EL (cell line): ENCODE measurements at places on chromosomes 3 and 15.

DNA sequence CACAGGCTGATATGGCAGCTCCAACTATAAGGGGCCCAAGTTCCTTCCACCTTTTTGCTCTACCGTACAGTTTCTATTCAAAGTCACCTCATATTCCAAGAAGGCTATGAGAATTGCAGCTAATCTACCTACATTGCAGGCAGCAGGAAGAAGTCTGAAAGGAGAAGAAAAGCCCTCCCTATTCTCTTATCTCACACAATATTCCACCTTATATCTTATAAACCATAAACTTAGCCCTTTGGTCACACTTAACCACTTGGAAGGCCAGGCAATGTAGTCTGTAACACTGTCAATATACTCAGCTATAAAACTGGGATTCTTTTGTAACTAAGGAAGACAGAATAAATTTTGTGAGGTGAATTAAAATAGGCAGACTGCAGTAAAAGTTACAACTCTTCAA lies 54.9 kb downstream of the TBC1D5 start:
- no peak for DNase-seq

- no peak for DNase-seq
Measured at GRCh38 chr3:53836084-53836872, 9.9 kb downstream of the CHDH start.

DNA sequence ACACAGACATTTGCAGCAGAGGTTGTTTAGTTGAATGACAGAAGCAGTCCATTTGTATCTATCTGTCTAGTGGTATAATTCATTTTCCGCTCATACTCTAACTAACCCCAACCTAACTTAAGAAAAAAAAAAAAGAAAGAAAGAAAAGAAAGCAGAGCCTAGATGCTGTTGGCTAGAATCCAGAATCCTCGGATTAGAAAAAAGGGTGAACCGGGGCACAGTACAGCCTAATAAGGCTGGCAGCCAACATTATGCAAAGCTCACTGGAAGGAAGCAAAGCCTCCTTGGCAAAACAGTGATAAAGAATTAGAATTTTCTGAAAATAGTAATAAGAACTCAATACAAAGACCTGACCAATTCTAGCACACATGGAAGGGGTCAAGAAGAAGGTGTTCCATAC lies 640.8 kb downstream of the TUSC7 start:
- DNase-seq, result no peak

- peak; percentile 50 for DNase-seq
Measured at GRCh38 chr3:105747060-105747541, 121.7 kb downstream of the CBLB start.

GRCh38 chr15:62981071-62981470 lies 61.5 kb upstream of the TPM1 start:
- DNase-seq, result no peak

DNA sequence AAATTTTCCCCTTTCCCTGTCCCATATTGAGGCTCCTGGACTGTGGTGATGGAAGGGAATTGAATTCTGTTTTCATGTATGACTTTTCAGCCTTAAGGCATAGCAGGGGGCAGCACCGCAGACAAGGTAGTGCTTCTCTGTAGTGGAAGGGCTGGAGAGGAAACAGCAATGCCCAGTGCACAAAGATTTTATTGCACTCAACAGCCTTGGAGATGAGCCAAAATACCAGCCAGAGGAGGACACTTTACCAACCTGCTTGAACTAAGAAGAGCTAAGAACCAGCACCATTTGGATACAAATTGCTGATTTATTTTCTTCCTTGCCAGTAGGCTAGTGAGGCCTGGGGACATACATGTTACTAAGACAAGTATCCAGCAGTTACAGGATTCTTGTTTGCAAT lies 98.7 kb downstream of the KCNMB2 start:
- no peak for DNase-seq

DNA sequence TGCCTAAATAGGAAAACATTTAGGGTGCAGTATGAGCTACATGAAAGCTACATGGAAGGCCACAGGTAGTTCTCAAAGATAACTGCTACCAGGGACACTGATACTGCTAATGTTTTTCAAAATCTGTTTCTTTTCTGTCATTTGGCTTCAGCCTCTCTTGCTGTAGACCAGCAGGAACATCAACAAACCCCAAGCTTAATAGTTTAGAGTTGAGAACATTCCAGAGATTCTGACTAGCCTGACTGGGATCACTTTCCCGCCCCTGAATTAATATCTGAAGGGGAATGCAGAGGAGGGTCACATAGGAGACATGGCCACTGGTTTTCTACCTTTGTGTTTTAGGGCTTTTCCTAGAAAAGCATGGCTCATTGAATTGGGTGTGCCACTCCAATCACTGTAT lies 16.9 kb upstream of the C3orf38 start:
- DNase-seq, result no peak

DNA sequence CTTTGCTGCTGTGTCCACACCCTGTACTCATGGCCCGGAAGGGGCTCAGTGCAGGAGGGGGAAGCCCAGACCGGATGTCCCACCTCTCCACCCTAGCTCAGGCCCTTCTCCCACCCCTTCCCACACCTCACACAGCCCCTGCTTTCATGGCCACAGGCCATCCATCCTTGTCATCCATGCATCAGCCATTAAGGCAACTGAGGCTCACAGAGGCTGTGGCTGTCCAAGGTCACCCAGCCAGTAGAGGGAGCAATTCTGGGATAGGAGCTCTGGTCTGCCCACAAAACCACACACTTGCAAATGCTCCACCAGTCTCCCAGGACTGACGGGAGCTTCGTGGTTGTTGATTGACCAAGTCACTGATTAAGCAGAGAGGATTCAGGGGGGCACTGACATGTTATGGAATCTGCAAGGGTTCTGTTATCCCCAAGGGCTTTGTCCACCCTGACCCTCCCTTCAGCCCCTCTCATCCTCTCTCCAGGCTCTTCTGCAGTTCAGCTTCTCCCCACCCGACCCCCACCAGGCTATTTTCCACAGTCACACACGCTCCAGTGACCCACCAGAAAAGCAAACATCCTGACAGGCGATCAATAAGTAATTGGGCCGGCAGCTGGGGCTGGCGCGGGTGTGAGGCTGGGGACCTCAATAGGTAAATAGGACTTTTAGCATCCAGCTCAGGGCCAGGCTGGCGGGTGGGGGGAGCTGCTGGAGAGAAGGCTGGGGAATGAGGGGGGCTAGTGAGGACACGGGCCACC lies 15.1 kb downstream of the LINGO1 start:
- DNase-seq, result peak; percentile 23

- DNase-seq, result peak; percentile 55
Measured at GRCh38 chr3:195809796-195810454, 1.8 kb downstream of the MUC4 start.

DNA sequence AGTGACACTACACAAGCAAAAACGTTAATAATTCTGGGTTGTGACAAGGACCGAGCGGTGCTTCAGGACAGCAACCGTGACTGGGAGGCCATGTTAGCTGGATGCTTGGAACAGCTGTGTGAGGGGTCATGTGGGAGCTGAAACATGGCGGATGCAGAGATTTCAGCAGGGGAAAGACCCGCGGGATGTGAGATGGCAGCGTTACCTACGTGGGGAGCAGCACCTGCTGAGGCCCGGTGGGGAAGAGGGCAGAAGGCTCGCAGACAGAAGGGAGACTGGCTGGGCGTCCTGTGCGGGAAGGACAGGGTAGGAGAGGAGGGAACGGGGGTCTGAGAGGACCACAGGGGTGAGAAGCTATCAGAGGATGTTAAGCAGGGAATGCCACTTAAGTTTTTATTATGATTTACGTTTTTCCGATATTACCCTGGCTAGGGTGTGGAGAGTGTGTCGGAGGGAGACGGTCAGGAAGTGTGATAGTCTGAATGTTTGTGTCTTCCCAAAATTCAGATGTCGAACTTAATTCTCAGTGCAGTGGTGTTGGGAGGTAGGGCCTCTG lies 228.8 kb upstream of the LYSMD4 start:
- no peak for DNase-seq

DNA sequence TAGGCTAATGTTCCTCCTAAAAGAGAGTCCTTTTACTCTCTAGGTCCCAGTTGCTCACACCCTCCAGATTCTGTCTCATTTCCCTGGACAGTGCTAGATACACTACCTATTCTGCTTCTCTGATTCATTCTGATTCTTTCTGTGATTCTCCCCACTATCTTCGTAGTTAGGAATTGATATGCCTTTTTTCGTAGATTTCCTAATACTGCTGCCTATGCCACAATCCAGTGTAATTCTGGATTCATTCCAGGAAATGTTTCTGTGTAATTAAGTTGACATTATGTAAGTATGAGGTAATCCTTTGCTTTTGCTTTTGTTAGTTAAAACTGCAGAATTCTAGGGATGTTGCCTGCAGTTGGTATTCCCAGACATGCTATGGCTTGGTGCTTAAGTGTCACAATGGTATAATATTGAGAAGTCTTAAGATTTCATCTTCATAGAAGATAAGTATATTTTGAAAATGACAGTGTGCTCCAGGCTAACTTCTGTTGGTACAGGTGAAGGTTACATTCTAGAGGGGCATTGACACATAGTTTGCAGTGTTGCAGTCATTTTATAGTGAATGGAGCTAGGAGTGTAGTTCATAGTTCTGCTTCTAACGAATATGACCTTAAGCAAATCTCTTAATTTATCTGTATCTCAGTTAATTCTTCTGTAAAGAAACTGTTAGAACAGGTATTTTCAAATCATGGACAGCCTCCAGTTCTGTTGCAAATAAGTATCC lies 54.3 kb downstream of the RIOX2 start:
- peak; percentile 10 for DNase-seq

DNA sequence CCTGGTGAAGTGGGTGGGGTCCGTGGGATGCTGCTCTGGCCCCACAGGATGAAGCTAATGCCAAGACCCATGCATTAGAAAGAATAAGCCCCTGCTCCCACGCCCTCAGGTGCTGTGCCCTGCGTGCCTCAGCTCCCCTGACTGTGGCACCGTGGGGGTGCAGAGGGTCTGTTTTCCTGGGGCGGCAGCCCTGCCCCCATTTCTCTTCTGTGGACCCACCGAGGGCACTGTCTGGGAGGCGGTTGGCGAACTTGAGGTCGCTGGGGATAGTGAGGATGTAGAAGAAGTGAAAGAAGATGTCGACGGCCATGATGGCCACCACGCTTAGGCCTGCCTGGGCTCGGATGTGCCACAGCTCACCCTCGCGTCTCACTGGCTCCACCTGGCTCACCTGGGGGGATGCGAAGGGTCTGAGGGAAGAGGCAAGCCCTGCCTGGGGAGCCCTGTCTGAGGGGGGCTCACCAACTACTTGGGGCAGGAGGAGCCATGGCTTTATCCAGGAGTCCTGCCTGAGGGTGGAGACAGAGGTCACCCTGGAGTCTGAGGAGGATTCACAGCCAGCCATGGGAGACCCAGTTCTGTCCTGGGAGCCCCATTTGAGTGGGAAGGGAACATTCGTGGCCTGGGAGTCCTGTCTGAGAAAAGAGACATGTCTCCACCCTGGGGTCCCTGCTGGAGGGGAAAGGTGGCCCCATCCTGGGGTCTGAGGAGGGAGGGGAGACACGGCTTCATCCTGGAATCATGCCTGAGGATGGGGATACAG lies 5.1 kb downstream of the HHATL start:
- DNase-seq, result no peak

GRCh38 chr15:90326441-90326840 lies 25.6 kb upstream of the ZNF774 start:
- DNase-seq, result no peak

DNA sequence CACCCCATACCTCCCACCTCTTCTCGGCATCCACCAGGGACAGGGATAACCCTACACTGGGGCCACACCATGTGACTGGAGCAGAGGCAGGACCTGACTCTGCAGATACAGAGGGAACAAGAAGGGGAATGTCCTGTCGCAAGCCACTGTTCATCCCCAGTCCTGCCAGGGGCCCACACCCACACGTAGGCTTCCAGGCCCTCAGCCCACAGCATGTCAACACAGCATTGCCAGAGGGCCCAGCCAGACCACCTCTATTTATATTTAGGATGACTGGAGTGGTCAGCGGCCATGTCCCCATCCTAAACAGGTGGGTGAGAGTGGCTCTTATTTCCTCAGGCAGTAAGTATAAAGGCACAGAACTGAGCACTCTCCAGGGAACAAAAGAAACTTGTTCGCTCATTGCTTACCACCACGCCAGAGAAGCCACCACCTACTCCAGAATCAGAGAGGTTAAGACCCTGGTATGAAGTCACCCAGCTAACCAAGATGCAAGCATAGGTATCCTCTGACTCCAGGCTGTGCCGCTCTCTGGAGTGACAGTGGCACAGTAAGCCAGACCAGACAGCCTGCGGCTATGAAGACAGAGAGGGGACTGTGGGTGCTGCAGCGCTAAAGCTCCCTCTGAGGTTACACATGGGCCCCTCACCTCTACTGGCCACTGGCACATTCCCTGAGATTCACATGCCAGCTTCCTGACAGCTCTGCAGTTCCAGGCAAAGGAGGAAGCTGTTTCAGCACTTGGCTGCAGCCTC lies 67.9 kb downstream of the LRIG1 start:
- DNase-seq, result no peak

DNA sequence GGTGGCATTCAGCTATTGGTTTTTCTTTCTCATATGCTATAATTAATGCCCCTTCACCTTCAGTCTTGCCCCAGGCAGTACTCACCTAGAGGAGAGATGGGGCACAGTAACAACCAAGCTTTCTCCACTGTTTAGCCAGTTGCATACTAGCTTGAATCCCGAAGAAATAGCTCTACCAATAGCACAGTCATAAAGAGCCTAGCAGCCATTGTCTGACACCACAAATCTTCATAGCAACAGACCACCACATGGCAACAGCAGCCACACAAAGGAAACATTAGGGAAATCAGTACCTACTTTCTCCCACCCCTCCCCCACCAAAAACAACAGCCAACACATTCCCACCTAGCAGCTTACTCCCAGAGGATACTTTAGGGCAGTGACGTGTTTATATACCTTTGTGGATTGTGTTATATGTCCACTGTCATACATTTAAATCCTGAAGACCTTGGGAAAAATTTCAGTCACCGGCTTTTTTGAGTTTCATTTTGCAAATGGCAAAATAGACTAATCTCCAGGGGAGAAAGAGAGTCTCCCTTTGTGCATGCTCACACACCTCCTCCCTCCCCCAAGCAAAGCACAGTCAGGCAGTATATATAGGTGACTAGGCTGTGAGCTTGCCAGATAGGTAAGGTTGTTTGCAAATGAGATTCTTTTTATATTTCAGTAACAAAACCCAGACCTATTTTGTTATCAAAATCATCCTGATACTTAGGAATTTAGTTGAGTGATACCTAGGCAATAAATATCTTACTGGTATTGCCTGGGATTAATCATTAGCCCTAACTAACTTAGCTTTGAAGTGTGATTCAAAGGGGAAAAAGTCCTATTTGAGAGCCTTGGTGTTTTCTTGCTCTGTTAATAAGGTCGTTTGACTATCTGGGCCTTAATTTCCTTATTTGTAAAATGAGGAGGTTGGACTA lies 140.6 kb downstream of the RBPMS2 start:
- DNase-seq, result no peak

GRCh38 chr3:181176601-181177000 lies 187.1 kb upstream of the DNAJC19 start:
- DNase-seq, result peak; percentile 14

- DNase-seq, result no peak
Measured at GRCh38 chr3:78875436-78875835, 892.4 kb downstream of the ROBO1 start.

DNA sequence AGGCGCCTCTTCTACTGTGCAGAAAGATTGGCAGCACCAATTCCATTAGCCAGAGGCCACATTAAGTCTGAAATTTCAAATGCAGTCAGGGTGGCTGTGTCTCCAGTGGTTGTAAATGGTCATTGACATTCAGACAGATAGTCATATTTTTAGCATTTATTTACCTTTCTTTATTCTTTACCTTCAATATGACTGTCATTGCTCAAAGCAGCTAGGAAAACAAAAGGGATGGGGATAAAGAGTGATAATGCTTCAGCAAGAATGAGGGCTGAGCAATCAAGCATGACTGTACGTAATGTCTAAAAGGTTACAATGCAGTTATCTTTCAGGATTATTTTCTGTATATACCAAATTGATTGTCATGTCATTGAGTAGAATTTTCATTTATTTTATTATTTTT lies 360.4 kb downstream of the EFHB start:
- DNase-seq, result no peak
